ENCODE measurements at places on chromosomes 7 and 10. TPM values are rescaled to one million over a fixed set of nuclear protein-coding genes. Genes with fewer than 3 reads are reported as not detected.
A peak's percentile ranks its signal among the peaks of the same experiment; 100 is the strongest.

DNA sequence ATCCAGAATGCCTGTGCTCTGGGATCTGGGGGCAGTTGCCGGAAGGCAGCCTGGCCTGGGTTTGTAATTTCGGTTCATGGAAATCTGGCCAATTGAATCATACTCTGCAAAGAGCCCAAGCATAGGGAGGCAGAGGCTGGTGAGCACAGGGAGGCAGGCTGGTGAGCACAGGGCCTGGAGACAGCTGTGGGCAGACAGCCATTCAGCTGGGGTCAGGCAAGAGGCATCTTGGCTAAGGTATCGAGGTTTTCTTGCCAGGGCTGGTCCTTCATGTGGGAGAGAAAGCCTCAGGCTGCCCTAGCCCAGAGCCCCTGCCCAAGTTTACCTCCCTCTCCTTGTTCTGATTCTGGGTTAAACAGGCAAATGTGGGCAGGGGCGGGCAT lies 63.7 kb upstream of the BAIAP2L1 start:
- no peak overlapping the region for H3K4me3 ChIP-seq
- DNase-seq = no peak
- H3K4me1 ChIP-seq = no peaks in the 10 kb centered on the region
- no peaks in the 10 kb centered on the region for H3K27me3 ChIP-seq
- no peaks in the 10 kb centered on the region for H3K36me3 ChIP-seq

The AKR1D1 gene
- total RNA-seq = not detected

GRCh38 chr10:18822156-18822555 lies 162.9 kb downstream of the ARL5B start:
- H3K27me3 ChIP-seq = no peaks in the 10 kb centered on the region
- no peak overlapping the region for H3K27ac ChIP-seq
- H3K4me3 ChIP-seq = no peak overlapping the region
- no peaks in the 10 kb centered on the region for H3K4me1 ChIP-seq

DNA sequence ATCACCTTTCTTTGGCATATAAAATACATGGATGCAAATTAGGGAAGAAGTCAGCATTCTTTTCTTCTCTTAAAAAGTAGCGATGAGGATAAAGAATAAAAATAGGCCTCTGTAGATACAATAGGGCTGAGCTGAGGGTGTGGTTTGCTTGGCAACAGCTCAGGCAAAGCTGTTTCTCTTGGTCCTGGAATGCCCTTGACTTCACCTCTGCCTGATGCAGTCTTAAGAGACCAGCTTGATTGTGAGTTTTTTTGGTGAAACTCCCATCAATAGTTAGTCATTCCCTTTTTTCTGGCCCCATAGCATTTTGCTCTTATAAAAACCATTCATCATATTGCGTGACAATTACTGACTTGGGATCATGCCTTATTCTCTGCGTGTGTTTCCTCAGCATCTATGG lies 42.1 kb upstream of the MKLN1 start:
- H3K27ac ChIP-seq = peak overlapping the region; percentile 55
- H3K4me3 ChIP-seq = no peak overlapping the region
- no peaks in the 10 kb centered on the region for H3K27me3 ChIP-seq
- H3K36me3 ChIP-seq = no peaks in the 10 kb centered on the region
- DNase-seq = no peak

DNA sequence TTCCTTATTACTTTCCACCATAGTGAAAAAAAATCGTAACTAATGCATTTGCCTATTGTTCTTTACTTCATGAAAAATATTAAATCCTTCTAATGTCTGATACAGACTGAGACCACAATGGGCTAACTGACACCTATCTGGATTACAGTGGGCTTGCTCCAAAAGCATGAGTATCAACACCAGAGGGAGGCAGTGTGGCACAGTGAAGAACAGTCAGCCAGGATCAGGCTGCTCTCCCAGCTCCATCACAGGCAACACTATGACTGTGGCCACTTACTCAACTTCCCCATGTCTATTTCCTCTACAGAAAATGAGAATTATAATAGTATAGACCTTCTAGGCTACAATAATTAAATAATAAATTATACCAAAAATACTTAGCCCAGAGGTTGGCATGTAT lies 97.2 kb downstream of the SLC25A13 start:
- H3K4me3 ChIP-seq = no peak overlapping the region
- H3K4me1 ChIP-seq = peaks cover 3% of the 10 kb centered on the region
- H3K27ac ChIP-seq = no peak overlapping the region
- H3K36me3 ChIP-seq = peaks cover 3% of the 10 kb centered on the region
- DNase-seq = no peak

The CEP55 gene
- total RNA-seq = 0.25 TPM

The SPDYE2B gene
- total RNA-seq = not detected

All from heart left ventricle (tissue), 16 donors.